ENCODE measurements at places on chromosomes 2 and 18.

GRCh38 chr2:191625016-191625415 lies 52.9 kb upstream of the NABP1 start:
- no peak for DNase-seq

GRCh38 chr18:40464032-40464431 lies 1491.0 kb upstream of the PIK3C3 start:
- DNase-seq: no peak

- DNase-seq: no peak
Measured at GRCh38 chr2:214995926-214996670, 142.3 kb downstream of the ABCA12 start.

DNA sequence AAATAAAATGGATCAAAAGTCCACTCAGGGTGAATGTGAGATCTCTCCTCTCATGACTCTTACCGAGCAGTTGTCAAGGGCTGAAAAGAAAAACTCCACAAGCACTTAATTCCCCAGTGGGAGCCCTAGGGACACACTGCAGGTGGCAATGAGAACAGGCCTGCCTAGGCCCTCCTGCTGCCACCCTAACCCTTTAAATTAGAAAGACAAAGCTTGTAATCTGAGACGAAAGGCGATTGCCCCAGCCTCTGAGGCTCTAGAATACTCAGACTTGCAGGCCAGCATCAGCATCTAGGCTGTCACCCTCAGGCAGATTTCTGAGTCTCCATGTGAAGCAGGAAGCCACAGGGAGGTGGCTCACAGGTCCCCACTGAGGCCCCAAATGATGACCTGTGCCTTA lies 457.0 kb upstream of the MYT1L start:
- no peak for DNase-seq

DNA sequence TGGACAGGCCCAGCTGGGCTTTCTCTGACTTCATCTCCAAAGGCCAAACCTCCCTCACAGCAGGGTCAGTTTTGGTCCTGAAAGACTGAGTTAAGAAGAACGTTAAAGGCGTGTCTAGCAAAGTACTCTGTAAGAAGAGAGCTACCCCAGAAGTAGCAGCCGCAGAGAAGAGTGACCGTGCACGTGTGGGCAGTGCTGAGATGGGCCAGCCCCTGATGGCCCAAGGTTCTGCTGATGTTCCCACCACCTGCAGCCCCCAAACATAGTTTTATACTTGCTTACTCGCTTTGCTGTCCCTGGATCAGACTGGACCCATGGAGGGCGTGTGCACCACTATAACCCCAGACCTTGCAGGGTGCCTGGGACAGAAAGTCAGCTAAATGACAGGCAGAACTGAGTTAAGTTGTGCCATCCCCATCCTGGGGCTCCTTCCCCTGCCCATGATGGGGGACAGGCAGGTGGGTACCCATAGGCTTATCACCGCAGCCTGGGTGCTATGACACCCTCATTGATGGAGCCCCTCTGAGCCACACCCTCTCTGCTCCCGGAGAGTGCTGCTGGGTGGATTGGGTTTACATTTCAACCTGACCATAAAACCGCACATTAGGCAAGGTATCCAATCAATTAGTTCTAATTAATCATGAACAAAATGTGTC lies 367.3 kb upstream of the HS6ST1 start:
- DNase-seq: no peak

GRCh38 chr18:50194631-50195532 lies at the start of gene MYO5B:
TSS of gene MYO5B (minus strand) at chr18:50195147. CDS start at chr18:50194793, 354 bp downstream.
- DNase-seq: no peak

- DNase-seq: no peak
Measured at GRCh38 chr2:204331180-204331579, 214.1 kb upstream of the PARD3B start.

DNA sequence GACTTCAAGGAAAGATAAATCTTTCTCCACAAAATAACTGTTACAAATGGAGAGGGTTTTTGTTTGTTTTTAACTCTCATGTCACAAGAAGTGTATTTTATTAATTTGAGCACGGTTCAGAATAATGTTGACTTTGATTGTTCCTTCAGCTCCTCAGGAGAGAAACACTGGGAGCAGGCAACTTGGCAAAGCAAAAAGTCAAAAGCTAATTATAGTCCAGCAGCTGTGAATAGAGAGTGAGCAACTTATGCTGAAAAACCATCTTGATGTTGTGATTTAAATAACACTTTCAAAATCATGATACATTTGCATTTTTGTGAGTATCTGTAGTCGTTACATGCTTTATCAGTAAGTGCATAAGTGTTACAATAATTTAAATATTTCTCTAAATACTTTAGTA lies 37.5 kb upstream of the TTN start:
- no peak for DNase-seq

GRCh38 chr2:41779888-41780287 lies 267.9 kb upstream of the PKDCC start:
- no peak for DNase-seq

Measured in coronary artery (tissue), 2 donors.